ENCODE measurements at places on chromosomes 5 and 9. TPM values are rescaled to one million over a fixed set of nuclear protein-coding genes. Genes with fewer than 3 reads are reported as not detected.
A peak's percentile ranks its signal among the peaks of the same experiment; 100 is the strongest.

Gene TMC1
- not detected for total RNA-seq

Gene TEK
- 8.3 TPM for total RNA-seq

- DNase-seq = peak; percentile 56
Observed at GRCh38 chr9:14311171-14311949, 2.6 kb downstream of the NFIB start.

- no peak for DNase-seq
Observed at GRCh38 chr9:21589344-21590056, 107.4 kb upstream of the IFNE start.

DNA sequence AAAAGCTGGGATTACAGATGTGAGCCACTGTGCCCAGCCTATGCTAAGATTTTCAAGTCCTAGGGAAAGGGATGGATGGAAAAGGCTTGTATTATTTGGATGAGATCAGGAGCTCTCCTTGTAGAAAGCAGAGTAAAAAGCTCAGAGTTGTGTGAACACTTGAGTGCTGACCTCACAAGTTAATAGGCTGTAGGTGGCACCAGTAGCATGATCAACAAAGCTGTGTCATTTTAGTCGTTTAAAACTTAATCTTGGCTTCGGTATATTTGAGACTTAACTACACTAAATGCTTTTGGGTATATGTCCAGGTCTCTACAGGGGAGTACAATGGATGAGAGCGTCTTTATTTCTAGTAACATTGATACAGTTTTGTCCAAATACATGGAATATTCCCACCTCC, 264.2 kb downstream of the TMEM38B start:
- DNase-seq = no peak

- no peak for DNase-seq
Observed at GRCh38 chr9:35285731-35286130, 123.9 kb downstream of the UNC13B start.

- no peak for DNase-seq
Observed at GRCh38 chr5:39569857-39570256, 145.1 kb upstream of the DAB2 start.

- DNase-seq = peak; percentile 73
Observed at GRCh38 chr9:93118863-93119702, 15.0 kb downstream of the NINJ1 start.

- no peak for DNase-seq
Observed at GRCh38 chr5:149658299-149658698, 71.8 kb upstream of the PPARGC1B start.
